ENCODE measurements at places on chromosomes 4 and X. TPM values are rescaled to one million over a fixed set of nuclear protein-coding genes. Genes with fewer than 3 reads are reported as not detected.

Gene GAB3
- 0.74 TPM for total RNA-seq

Gene DCAF4L1
- under 0.01 TPM for total RNA-seq

Gene CXCL3
- total RNA-seq = not detected

Gene NPFFR2
- total RNA-seq = not detected

Gene FGFBP2
- not detected for total RNA-seq

Gene UGT2A1
- total RNA-seq = not detected

Gene ATP2B3
- total RNA-seq = 7.1 TPM

Gene IGFBP7
- total RNA-seq = 42.0 TPM

Gene ANAPC10
- total RNA-seq = 29.0 TPM

Gene ANOS1
- 23.4 TPM for total RNA-seq

Gene PNCK
- 27.3 TPM for total RNA-seq

Gene AVPR2
- total RNA-seq = not detected

Gene SHISA3
- total RNA-seq = not detected

Gene SLC39A8
- 5.2 TPM for total RNA-seq

Gene HMGB3
- total RNA-seq = 41.6 TPM

Gene VGLL1
- not detected for total RNA-seq

Gene XIAP
- 71.5 TPM for total RNA-seq

Gene TBX22
- under 0.01 TPM for total RNA-seq

Gene CENPVL1
- 1.7 TPM for total RNA-seq

Gene UGT8
- total RNA-seq = 4.9 TPM

Gene INTU
- total RNA-seq = 29.0 TPM

Gene P2RY4
- not detected for total RNA-seq

Gene NSUN7
- total RNA-seq = 6.9 TPM

Gene MAGEC3
- total RNA-seq = 0.25 TPM

Gene N4BP2
- 60.2 TPM for total RNA-seq

Gene CRMP1
- total RNA-seq = 551 TPM

Gene ZNF157
- total RNA-seq = 3.7 TPM

Gene RRAGB
- 63.9 TPM for total RNA-seq

Gene CXorf51A
- total RNA-seq = not detected

Gene CDX4
- not detected for total RNA-seq

Gene P2RY10
- total RNA-seq = not detected

Gene KDR
- total RNA-seq = 16.5 TPM

Gene STOX2
- 34.7 TPM for total RNA-seq

Gene GYPE
- 0.25 TPM for total RNA-seq

All from temporal lobe (tissue), 4 donors.